ENCODE measurements at places on chromosomes 7 and 10.
A peak's percentile ranks its signal among the peaks of the same experiment; 100 is the strongest.

DNA sequence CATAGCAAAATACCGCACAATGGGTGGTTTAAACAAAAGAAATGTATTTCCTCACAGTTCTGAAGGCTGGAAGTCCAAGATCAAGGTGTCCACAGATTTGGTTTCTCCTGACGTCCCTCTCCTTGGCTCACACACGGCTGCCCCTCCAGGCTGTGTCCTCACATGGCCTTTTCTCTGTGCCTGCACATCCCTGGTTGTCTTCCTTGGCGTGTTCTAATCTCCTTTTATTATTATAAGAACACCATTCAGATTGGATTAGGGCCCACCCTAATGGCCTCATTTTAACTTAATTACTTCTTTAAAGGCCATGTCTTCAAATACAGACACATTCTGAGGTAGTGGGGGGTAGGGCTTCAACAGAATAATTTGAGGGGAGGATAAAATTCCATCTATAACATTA lies 87.9 kb downstream of the FZD1 start:
- DNase-seq = no peak

DNA sequence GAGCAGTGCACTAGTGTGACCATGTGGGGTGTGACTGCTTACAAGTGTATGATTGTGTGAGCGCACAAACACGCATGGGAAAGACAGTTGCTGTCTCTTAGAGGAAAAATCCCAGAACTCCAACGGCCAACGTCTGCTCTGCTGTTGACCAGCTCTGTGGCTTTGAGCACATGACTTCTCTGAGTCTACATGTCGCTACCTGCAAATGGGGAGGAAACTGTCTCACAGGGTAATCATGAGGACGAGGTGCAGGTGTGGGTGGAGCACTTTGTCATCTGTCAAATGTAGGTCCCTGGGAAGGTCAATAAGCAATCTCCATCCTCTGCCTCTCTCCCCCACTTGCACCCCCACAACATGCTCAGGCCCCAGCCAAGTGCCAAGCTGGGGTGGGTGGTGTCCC lies 31.2 kb upstream of the TLX1 start:
- no peak for DNase-seq

GRCh38 chr7:38600741-38601140 lies 30.4 kb downstream of the AMPH start:
- DNase-seq = no peak

DNA sequence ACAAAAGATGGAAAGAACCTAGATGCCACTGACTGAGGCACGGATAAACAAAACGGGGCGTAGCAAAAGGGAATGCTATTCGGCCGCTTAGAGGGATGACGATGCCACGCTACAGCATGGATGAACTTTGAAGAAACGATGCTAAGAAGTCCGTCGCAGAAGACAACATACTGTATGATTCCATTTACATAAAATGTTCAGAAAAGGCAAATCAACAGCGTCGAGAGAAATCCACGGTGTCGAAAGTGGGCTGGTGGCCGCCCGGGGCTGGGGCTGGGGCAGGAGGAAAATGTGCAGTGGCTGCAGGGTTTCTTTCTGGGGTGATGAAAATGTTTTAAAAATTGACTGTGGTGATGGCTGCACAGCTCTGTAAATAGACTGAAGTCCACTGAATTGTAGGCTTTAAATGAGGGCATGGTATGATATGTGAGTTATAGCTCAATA lies 24.1 kb downstream of the GNA12 start:
- DNase-seq = no peak

DNA sequence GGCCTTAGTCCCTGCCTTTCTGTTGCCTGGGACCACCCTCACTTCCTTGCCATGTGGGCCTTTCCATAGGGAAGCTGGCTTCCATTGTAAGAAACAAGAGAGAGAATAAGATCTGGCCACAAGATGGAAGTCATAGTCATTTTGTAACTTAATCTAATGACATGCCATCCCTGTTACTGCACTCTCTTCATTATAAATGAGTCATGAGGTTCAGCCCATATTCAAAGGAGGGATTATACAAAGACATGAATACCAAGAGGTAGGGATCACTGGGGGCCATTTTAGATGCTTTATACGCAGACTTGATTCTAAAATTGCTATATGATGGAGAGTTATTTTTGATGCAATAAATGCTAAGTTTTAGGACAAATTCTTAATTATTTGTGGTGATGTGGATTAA lies 75.2 kb upstream of the CELF2 start:
- DNase-seq = no peak

GRCh38 chr7:157897681-157898080 lies 560.9 kb downstream of the DNAJB6 start:
- DNase-seq = no peak

GRCh38 chr7:79407351-79407750 lies 46.1 kb downstream of the MAGI2 start:
- DNase-seq = no peak

GRCh38 chr7:7969306-7970236 lies 975 bp downstream of the GLCCI1 start:
- peak; percentile 17 for DNase-seq

DNA sequence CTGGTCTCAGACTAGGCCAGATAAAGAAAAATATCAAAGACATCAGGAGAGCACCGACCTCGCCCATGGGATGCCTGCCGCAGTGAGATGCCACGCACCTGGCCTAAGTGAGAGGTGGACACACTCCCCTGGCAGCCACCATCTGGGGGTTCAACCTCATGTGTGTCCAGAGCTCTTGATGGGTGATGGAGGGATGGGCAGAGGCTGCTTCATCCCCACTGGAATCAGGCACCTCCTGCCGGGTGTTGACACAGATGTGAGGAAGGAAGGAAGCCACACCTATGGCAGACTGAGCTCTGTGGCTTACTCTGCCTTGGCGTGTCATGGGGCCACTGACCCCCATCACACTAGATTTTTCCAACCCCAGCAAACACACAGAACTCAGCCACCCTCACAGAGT lies 11.4 kb downstream of the ZNF488 start:
- no peak for DNase-seq

DNA sequence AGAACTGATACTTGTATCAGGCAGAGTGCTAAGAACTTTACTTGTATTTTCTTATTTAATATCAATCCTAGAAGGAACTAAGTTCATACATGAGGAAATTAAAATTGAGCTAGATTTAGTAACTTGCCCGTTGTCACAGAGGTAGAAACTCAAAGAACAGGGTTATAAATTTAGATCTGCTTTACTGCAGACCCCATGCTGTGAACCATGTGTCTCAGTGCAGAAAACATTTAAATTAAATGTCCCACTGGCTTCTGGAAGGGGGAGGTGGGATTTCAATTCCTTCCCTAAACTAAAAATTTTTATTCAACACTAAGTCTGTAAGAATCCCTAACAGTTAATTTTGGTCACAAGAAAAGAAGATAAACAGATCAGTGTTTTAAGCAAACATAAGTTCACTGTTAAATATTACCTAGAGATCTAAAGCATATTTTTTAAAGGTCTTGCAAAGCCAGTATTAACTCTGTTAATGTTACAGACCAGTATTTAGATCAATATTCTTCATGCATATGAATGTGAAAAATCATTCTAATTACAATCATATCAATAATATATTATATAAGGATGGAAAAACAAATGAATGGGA lies 23.1 kb downstream of the WASL start:
- DNase-seq = no peak

DNA sequence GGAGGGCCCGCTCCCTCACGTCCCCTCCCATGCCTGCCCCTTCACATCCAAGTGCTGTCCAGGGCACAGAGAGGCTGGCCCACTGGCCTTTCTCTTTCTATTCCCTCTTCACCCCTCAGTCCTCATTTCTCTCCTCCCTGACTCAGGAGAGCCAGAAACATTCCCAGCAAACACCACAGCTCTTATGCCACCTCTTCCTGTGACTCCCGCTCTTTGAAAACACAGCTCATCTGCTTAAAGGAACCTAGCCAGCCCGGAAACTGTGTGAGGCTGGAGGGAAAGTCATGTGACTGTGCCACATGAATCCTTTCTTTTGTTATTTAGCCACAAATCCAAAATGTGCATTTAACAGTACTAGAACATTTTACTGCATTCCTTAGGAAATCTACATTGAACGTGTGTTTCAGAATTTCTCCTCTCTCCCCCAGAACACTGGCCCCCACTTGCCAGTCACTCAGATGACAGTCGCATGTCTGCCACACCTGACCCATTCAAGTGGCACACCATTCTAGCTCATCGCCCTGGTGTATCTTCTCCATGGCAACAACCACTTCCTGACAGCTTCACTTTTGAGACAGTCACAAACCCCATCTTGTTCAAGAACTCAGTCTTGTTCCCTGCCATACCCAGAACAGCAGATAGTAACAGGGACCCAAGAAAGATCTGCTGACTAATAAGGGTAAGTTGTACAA lies 42.8 kb downstream of the GRB10 start:
- DNase-seq = peak; percentile 47

DNA sequence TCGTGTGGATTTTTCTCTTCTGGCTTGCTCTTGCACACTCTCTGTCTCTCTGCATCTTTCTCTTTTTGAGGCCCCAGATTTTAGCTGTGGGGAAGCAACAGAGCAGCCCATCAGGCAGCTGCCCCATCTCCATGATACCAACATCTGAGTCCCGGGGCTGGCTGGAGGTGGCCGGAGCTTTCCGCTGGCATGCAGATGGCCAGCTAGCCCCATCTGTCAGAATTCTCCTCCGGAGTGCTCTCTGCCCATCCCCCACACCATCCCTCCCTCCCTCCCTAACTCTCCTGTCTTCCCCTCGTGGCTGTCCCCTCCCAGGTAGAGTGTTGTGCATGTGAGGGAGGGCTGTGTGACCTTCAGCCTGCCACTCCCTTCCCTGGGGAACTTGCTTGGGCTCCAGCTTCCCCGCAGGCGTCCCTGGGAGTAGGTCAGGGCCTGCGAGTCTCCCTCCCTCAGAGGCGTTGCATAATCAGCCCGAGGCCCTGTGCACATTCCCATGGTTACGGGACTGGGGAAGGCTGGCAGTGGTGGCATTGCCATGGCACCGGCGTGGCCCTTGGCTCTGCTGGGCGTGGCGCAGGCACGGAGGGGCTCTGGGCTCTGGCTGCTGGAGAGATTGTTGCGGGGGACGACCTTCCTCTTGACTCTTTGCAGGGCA lies 24.7 kb downstream of the GHRHR start:
- DNase-seq = no peak

- DNase-seq = no peak
Measured at GRCh38 chr10:28970231-28970630, 292.9 kb downstream of the BAMBI start.

GRCh38 chr7:145899938-145900337 lies 216.7 kb upstream of the CNTNAP2 start:
- DNase-seq = no peak

GRCh38 chr10:124703778-124704427 lies 40.3 kb downstream of the FAM53B start:
- DNase-seq = no peak

DNA sequence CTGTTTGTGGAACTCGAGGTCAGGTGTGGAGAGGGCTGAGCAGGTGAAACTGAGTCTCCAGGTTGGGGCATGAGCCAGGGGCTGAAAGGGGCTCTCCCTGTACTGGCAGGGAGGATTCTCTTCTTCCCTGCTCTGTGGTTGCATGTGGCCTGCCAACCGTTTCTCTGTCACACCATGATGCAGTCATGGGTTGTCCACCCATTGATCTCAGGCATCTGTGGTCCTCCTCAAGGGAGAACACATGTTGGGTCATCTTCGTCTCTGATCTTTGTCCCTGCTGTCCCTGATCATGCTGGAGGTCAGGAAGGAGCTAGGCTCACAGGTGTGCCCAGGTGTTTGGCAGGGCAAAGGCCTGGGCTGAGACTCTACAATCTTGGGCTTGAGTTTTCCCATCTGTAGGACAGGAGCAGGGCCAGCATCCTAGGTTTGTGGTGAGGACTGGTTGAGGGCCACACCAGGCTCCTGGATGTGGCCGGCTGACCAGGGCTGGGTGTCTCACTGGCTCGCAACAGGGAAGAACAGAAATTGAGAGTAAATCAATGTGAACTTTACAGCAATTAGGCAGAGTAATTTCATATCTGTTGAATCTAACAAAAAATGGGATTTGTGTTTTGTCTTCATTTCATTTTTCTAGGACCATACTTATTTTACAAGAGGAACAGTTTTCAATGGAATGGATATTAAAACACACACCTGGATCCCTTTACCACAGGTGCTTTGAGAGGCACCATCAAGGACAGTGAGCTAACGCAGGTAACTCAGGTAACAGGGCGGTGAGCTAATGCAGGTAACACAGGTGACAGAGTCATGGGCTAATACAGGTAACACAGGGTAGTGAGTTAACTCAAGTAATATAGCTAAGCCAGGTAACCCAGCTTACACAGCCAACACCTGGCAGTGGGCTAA lies 58.5 kb upstream of the IGFBP3 start:
- DNase-seq = no peak

DNA sequence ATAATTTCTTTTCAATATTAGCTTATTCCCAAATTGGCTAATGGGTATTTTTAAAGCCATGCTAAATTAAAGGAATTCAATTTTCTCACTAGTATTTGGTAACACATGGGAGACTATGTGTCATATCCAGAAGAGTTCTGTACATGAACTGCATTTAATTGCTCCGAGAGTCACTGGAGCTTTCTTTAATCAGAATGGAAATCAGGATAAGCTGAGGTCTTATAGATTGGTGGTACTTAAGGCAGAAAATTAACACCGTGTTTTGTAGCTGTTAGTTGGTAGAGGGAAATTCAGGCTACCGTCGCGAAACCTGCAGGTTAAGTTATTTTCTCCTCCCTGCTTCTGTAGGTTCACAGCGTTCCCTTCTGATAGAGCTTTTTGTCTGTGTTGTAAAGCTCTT lies at the start of gene WEE2:
TSS of gene WEE2 (plus strand) at position 3 of the 400 bp plus-strand sequence. CDS start 406 bp downstream, outside the sequence.
- no peak for DNase-seq

DNA sequence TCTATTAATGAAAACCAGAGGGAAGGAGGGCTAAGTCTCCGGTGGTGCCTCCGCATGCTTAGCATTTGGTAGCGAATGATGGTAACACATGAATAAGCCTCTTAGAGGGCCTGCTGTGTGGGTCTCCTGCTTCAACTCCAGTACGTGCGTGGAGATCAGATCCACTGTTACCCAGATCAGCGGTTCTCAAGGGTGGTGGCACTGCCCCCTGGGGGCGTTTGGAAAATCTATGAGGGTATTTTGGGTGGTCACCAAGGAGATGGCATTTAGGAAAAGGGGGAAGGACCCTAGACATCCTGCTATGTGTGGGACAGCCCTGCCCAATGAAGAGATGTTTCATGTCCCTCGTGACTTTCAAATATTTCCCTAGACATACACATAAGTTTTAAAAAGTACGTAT lies 57.1 kb upstream of the TM9SF3 start:
- DNase-seq = no peak

GRCh38 chr10:118442032-118442431 lies 99.9 kb upstream of the FAM204A start:
- DNase-seq = no peak

DNA sequence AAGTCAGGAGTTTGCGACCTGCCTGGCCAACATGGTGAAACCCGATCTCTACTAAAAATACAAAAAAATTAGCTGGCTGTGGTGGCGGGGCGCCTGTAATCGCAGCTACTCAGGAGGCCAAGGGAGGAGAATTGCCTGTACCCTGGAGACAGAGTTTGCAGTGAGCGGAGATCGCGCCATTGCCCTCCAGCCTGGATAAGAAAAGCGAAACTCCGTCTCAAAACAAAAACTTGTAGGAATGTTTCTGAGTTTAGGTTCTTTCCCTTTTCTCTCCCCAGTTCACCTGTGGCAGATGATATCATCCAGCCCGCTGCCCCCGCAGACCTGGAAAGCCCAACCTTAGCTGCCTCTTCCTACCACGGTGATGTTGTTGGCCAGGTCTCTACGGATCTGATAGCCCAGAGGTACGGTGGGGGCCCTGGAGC lies 138.8 kb upstream of the BTBD16 start:
- DNase-seq = no peak
